Lung microvascular endothelial cell (primary cell): ENCODE measurements at places on chromosomes 1 and 21. TPM values are rescaled to one million over a fixed set of nuclear protein-coding genes. Genes with fewer than 3 reads are reported as not detected.

Gene KRTAP21-2
- not detected in 2 replicates for total RNA-seq

Gene GPR3
- total RNA-seq, result under 0.01 and 0.22 TPM in 2 replicates

Gene SH2D5
- total RNA-seq, result 0.20 and 0.44 TPM in 2 replicates

Gene CLCA4
- total RNA-seq, result not detected in 2 replicates

Gene KIF2C
- total RNA-seq, result 3.6 and 13.3 TPM in 2 replicates

Gene ZNF697
- 13.1 and 18.8 TPM in 2 replicates for total RNA-seq

Gene EIF3I
- total RNA-seq, result 227 and 275 TPM in 2 replicates

Gene LIN28A
- not detected in 2 replicates for total RNA-seq

Gene SPRR4
- not detected in 2 replicates for total RNA-seq

Gene ITGB3BP
- 4.6 and 15.7 TPM in 2 replicates for total RNA-seq

Gene THEM5
- total RNA-seq, result 0.22 TPM in 1 of 2 replicates, not detected in the other

Gene DTL
- total RNA-seq, result 4.0 and 13.9 TPM in 2 replicates

Gene BRDT
- not detected in 2 replicates for total RNA-seq

Gene ARHGEF11
- total RNA-seq, result 16.8 and 21.0 TPM in 2 replicates

Gene NGF
- total RNA-seq, result under 0.01 and 0.22 TPM in 2 replicates

Gene ADAMTSL4
- 0.20 and 0.22 TPM in 2 replicates for total RNA-seq

Gene CELA2A
- total RNA-seq, result not detected in 2 replicates

Gene TRIM33
- 15.3 and 20.8 TPM in 2 replicates for total RNA-seq

Gene FAM3B
- total RNA-seq, result not detected in 2 replicates

Gene AGO1
- 8.1 and 8.3 TPM in 2 replicates for total RNA-seq

Gene LAMC2
- 1.1 and 3.0 TPM in 2 replicates for total RNA-seq

Gene FCRL6
- total RNA-seq, result not detected in 2 replicates

Gene HAO2
- total RNA-seq, result not detected in 2 replicates

Gene BCAN
- not detected in 2 replicates for total RNA-seq

Gene TNFRSF9
- total RNA-seq, result under 0.01 TPM in 2 replicates

Gene XCL2
- not detected in 2 replicates for total RNA-seq

Gene CNIH3
- total RNA-seq, result 1.3 and 1.8 TPM in 2 replicates
